ENCODE measurements at places on chromosomes 7 and 10.

DNA sequence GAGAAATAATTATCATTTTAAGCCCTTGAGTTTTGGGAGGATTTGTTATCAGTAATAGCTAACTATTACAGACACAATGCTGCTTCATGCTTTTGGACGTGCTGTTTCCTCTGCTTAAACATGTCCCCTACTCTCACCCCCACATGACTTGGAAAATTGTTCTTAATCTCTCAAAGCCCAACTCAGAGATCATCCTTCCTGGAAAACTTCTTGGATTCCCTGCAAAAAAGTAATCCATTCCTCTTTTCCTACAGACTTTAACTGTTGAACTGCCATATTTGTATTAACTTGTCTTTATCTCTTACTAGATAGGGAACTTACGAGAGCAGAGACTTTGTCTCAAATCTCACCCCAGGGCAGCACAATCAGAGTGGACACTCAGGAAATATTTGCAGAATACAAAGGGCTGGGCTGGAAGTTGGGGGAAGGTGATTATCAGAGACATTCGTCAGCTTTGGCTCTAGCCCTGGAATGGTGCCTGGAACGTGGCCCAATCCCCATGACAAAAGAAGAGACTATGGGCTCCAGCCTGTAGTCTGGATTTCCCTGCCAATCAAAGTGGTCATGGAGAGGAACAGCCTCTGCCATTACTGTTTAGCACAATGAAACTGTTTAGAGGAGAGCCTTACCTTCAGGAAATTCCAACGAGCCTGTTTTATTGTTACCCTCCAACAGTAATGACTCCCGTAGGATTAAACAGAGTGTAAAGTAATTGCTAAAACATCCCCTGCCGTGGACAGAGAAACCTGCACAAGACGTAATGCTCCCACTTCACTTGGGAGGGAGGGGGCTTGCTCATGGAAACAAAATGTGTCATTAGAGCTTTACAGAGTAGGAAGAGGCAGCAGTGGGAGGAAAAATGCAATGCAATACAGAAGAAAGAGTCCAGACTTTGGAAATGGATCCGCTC is 140.4 kb upstream of the AUTS2 start:
- no peak for DNase-seq

DNA sequence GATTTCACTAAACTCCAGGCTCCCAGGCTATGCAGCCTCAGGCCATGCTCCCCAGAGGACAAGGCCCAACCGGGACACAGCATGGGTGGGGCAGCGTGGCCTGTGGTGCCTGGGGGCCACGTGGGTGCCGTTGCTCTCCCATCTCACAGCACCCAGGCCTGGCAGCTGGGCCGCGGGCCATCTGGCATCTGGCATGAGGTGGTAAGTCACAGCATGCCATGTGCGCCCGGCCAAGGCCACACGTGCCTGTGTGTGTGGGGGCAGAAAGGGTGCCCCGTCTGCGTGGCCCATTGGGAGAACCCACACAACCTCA is 204.1 kb downstream of the EBF3 start:
- DNase-seq, result no peak

DNA sequence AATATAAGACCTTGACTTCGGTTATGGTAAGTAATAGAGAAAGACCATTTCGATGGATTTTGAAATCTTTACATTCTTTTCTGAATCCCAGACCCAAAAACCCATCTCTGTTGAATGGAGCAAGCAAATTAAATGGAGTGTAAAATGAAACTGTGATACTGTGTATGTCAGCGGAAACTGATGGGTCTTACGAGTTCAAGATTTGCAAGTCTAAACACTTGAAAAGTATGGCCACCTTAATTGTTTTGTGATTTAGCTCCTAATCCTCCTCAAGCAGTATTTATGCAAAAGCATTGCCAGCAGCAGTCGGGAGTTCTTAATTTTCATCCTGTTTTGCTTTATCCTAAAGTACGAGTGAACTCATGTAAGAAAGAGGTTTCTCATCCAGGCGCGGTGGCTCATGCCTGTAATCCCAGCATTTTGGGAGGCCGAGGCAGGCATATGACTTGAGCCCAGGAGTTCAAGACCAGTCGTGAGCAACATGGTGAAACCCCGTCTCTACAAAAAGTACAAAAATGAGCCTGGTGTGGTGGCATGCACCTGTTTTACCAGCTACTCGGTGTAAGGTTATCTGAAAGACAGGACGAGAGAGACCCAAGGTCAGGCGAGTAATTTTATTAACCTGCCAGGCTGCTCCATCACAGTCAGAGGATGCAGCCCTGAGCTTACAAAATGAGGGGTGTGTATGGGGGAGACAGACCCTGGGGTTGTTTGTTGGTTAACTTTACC is 5.8 kb upstream of the DHTKD1 start:
- DNase-seq, result no peak

- DNase-seq, result no peak
Observed at GRCh38 chr10:122526892-122527291, 33.7 kb upstream of the DMBT1 start.

GRCh38 chr7:151859111-151859947 is 17.6 kb downstream of the PRKAG2 start:
- DNase-seq, result no peak

- no peak for DNase-seq
Observed at GRCh38 chr10:99733366-99733765, 1.3 kb downstream of the CUTC start.
